Stimulated activated CD4-positive, alpha-beta T cell treated with anti-CD3 and anti-CD28 coated beads, Interleukin-1b, Interleukin-23, amount 100 ng/mL, for 48 hours (primary cell): ENCODE measurements at places on chromosomes 5 and 9.

GRCh38 chr5:119302449-119302848, 53.4 kb upstream of the TNFAIP8 start:
- no peak for DNase-seq

DNA sequence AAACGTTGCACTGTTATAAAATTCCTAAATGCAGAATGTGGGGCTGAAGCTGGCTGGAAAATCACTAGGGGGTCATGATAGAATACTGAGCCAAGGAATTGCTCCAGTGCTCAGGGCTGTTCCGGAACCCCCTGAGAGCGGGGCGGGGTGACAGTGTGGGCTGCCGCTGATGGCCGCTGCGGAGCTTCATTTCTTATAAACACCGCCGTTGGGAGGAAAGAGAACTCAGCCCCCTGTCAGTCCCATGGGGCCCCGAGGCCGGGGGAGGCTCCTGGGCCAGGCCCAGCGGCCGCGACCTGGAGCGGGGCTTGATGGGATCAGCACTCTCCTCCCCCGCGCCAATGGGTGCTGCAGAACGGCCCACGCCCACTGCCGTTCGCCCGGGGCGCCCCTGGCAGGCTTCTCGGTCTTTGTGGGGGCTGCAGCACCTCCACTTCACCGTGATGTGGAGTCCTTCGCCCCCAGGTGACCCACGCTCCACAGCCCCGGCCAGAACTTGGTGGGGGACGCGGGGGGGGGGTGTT, 5.2 kb upstream of the IRF1 start:
- DNase-seq = peak; percentile 82

- no peak for DNase-seq
Measured at GRCh38 chr9:89536145-89536574, 38.2 kb upstream of the SEMA4D start.

- no peak for DNase-seq
Measured at GRCh38 chr9:129485145-129485774, 135.6 kb downstream of the C9orf50 start.

GRCh38 chr9:135616619-135617537, 22.5 kb downstream of the GLT6D1 start:
- no peak for DNase-seq

GRCh38 chr9:130185017-130185416, 12.8 kb downstream of the NCS1 start:
- no peak for DNase-seq

DNA sequence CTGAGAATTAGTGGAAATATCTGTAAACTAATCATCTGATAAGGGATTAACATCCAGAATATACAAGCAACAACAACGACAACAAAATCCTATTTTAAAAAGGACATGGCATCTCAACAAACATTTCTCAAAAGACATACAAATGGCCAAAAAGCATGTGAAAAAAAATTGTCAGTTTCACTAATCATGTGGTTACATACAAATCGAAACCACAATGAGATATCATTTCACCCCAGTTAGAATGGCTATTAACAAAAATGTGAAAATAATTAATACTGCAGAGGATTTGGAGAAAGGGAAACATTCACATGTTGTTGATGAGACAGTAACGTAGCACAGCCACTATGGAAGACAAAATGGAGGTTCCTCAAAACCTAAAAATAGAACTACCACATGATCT, 69.5 kb downstream of the ERP44 start:
- no peak for DNase-seq

DNA sequence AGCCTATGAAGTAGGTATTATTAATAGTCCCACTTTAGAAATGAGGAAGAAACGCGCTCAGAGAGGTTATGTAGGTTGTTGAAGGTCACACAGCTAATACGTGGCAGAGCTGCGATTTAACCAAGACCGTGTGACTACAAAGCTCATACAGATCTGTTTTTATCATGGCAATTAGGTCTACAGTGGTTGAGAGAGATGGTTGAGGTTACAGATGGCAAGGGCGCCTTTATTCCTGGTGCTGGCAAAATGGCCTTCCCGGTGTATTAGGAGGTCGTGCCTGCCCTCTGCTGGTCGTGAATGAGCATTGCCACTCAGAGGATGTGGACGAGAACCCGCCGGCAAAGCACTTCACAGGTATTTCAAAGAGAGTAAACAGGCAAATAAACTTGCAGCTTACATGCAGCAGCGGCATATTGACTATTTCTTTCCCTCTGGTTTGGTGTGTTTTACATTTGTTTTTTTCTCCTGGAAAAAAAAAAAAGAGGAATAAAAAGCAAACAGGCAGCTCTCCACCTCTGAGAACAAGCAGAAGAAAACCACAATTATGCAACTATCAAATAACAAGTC, 65.3 kb upstream of the EGFLAM start:
- DNase-seq = peak; percentile 57

- no peak for DNase-seq
Measured at GRCh38 chr5:68930139-68930538, 163.7 kb upstream of the SLC30A5 start.

GRCh38 chr9:127518091-127518856, 67.0 kb downstream of the LRSAM1 start:
- DNase-seq = no peak

DNA sequence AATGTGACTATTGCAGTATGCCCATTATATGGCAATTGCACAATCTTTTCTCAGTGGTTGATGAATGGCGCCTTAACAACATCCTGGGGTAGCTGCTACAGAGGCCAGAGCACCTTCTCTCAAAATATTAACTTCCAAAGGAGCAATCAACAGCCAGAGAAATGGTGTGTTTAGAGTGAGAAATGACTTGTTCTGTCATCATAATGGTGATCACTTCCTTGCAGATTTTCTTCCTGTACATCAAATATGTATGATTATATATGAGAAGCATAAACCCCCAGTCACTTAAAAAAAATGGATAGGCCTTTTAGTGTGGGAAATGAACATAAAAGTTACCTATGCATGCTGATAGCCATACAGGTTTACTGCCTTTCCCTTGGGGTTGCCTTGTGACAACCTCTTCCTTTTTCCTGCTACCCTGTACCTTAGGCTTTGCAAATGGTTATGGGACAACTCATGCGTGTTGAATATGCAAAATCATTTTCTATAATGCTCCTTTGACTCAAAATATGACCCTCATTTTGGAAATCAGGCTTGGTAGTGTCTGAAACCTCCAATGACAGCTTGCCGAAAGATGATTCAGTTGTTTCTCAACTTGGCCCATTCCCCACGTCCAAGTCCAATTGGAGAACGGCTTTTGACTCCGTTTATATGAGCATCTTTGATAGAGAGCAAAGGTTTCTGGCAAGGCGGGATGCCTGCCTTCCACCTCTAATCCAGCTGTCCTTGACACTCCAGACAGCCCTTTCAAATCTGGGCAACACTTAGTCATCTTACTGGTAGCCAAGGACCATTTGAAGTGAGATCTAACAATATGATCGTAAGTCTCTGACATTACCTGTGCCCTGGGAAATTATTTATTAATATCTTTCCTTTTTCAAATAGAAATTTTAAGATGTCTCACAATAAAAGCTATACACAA, 69.3 kb downstream of the SLC1A1 start:
- no peak for DNase-seq

DNA sequence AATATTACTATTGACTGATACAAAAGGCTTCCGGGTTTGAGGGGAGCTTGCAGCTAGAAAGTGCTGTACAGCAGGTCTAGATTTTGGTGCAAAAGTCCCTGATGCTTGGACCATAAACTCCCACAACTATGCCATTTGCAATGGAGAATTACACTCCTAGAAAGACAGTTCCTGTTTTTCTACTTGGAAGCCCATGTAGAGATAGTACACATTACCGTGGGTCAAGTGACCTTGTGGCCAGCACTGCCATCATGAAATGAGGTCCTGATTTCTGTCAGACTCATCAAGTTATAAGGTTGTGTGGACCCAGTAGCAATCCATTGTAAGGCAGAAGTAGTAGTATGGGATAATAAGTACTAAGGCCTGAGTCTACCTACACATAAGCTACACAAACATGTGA, 42.8 kb upstream of the TNFSF8 start:
- DNase-seq = no peak

GRCh38 chr5:69350664-69351063, 18.1 kb upstream of the CCDC125 start:
- DNase-seq = no peak

DNA sequence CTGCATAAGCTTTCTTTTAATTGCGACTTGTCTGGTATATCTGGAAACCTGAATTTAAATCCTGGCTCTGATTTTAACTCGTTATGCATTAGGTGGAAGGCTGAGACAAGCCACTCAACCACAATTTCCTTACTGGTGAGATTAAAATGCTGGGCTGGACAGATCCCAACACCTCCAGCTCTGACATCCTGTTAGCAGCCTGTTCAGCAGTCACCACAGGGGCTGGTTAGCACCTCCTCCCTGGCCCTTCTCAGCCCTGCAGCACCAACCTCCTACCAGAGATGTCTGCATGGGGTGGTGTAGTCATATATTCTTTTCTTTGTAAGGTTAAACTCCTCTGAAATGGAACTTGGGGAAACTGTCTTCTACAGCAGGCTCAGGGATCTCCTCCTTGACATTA, 156.5 kb upstream of the NFIL3 start:
- no peak for DNase-seq

GRCh38 chr9:131628459-131629225, 83.3 kb downstream of the PRRT1B start:
- no peak for DNase-seq

DNA sequence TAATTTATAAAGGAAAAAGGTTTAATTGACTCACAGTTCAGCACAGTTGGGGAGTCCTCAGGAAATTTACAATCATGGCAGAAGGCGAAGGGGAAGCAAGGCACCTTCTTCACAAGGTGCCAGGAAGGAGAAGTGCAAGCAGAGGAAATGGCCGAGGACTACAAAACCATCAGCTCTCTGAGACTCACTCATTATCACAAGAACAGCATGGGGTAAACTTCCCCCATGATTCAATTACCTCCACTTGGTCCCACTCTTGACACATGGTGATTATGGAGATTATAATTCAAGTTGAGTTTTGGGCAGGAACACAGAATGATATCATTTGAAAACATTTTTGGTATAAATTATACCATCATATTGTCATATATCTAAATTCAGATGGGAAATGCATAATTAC, 934.7 kb downstream of the CDH12 start:
- DNase-seq = no peak

GRCh38 chr5:139468421-139468931, 2.3 kb upstream of the SMIM33 start:
- DNase-seq = peak; percentile 37
